ENCODE measurements at places on chromosomes 7 and 10. TPM values are rescaled to one million over a fixed set of nuclear protein-coding genes. Genes with fewer than 3 reads are reported as not detected.

DNA sequence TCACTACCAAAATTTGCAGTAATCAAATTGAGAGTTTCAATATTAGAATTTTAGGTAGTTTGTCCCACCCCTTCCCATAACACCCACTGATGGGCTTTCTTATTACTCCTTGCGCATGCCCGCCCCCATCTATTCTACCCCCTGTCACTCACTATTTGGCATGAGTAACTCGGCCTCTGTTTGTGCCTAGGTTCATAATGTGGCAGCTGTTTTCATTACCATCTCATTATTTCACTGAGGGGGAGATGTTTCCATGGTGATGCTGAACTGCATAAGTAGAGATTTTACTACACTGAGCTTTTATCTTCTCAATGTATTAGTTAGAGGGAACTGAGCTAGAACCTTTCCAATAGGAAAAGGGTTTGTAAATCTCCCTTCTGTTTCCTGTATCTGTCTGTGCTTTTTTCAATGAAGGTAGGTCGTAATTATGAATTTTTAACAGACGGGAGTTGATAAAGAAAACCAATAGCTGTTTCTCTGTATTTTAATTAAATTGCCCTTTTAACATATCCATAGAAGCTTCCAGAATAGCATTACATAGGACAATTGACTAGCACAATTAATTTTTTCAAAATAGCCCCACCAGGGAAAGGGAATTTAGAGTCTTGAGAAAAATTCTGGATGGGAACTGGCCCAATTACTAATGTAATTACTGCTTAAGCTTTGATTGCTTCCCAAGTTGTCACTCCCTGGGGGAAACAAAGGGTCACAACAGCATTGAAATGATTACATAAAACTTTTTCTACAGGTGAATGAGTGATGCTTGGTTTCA lies 33.4 kb downstream of the PRPS1L1 start:
- no peak for DNase-seq

Gene VSTM4
- not detected for total RNA-seq

- DNase-seq: no peak
Observed at GRCh38 chr10:75126277-75126676, 14.8 kb downstream of the SAMD8 start.

DNA sequence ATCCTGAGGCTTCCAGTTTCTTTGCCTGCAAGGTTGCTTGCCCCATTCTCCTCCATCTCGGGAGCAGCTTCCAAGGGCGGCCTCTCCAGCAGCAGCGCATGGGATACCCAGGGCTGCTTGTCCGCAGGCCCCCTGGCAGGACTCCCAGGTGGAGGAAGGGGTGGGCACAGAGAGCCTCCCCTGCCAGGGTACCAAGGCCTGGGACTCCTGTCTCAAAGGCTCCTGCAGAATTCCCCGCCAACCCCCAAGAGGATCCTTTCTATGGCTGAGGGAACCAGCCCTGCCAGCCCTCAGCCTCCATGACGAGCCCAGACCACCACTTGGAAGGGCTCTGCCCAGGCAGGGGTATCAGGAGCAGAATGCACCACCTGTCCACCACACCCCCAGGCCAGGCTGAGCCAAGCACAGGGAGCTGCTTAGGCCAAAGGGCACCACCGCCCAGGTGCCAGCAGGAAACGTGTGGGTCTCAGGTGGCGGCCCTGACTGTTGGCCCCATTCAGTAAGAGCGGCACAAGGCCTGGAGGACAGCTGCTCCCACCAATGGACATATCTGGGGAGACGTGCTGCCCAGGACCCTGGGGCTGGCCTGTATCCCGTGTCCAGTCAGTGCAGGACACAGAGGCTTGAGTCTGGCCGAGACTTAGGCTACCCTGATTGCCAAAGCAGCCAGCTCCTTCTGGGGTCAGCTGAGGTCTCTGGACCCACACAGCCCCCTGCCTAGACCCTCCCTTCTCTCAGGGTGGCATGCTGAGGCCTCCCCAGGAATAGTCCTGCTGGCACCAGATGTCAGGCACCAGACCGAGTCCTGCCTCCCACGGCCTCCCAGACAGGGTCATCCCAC lies 33.8 kb upstream of the INPP5A start:
- no peak for DNase-seq

GRCh38 chr10:52383088-52383487 lies 69.0 kb downstream of the DKK1 start:
- no peak for DNase-seq

- no peak for DNase-seq
Observed at GRCh38 chr7:22219739-22220493, 137.0 kb downstream of the RAPGEF5 start.

DNA sequence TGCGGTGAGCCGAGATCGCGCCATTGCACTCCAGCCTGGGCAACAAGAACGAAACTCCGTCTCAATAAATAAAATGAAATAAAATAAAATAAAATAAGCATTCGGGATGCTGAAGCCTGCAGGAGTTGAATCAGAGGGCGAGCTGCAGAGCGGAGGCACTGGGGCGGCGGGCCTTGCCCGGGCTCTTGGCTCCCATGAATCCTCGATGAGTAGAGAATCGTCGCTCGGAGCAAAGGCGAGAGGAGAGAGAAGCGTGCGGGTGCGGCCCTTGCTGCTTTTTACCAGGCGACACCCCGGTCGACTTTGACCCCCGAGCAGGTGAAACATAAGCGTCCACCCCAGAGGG lies 168.3 kb downstream of the UBE2H start:
- no peak for DNase-seq

DNA sequence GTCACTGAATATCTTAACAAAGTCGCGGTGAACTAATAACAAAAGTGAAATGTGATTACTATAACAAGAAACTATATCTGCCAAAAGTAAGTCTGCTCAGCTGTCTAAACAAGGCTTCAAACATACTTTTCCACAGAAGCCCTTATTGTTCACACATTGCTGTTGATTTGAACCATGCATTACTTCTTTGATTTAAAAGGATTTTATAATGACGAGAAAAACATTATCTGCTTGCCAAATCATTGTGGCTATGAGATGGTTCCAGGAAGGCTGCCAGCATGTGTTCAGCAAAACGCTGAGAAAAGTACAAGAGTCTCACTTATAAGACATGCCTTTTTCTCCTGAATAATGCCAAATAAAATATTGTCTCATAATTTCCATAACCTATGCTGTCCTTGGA lies 24.4 kb downstream of the RNF133 start:
- peak; percentile 75 for DNase-seq

DNA sequence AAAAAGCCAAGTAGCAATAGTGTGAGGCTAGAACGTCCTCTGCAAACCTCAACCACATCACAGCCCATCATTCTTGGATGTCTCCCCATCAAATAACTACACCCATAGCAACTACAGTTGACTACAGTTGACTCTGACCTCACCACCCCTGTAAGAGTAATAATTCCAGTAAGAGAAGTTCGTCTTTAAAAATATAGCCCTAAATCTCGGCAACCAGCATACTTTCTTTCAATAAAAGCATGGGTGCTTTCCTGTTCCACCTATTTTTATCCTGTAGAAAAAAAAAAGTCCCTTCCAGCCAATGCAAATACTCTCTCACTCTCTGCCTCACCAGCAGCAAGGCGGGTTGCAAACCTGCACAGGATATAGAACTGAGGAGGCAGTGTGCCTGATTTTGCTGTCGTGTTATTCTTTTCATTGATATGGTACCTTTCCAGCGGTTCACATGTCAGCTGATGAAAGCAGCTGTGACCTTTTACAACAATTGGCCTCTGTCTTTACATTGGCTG lies 187.5 kb upstream of the NFE2L3 start:
- DNase-seq: no peak

GRCh38 chr10:71358277-71358676 lies 38.4 kb upstream of the CDH23 start:
- DNase-seq: no peak

Gene ANKRD30A
- not detected for total RNA-seq

DNA sequence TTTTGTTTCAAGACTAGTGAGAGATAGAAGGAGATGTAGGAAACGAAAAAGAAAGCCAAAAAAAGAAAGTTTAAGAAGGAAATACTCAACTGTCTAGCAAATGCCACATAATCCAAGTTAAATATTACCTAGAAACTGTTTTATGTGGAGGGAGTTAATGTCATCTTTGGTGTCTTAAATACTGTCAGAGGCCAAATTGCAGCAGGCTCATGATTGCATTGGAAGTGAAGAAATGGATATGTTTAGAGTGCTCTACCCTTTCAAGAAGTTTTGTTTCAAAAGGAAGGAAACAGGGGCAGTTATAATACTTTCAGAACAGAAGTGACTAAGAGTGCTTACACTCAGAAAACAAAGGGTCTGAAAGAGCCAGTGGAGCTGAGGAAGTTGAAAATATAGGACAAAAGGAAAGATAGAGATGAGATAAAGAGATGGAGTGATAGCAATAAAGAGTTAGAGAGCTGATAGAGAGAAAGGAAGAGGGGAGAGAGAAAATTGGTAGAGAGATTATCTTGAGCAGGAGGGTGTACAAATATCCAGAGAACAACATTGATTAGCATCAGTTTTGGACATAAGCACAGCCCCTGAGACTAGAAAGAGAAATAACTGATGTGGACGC lies 28.0 kb upstream of the GNAI1 start:
- no peak for DNase-seq

DNA sequence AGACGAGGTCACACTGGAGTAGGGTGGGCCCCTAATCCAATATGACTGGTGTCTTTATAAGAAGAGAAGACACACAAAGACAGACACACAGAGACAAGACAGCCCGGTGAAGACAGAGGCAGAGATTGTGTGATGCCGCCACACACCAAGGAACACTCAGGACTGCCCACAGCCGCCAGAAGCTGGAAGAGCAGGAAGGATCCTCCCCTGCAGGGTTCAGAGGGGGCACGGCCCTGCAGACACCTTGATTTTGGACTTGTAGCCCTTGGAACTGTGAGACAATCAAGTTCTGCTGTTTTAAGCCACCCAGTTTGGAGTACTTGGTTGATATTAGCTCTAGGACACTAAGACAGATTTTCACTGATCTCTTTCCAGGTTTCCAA lies 72.1 kb upstream of the NANOS1 start:
- DNase-seq: no peak

- DNase-seq: no peak
Observed at GRCh38 chr7:93943816-93944540, 22.4 kb downstream of the GNG11 start.

DNA sequence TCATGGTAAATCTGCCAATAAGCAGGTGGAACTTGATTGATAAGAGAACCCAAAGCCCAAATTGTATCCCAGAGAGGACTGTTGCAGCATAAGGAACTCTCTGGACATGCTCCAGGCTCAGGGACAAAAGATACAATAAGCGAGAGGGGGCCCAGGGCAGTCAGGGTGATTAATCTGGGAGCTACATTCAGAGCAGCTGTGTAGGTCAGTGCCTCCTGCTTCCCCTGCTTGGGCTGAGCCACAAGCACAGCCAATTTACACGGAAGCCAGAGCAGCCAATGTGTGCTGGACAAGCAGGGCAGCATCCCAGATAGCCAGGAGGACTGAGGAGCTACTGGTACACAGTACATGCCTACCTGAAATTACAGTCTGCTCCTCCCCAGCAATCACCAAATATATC lies 24.2 kb downstream of the MYPN start:
- peak; percentile 47 for DNase-seq

Data from G401 (cell line).